ENCODE measurements at places on chromosomes 4 and X. TPM values are rescaled to one million over a fixed set of nuclear protein-coding genes. Genes with fewer than 3 reads are reported as not detected.

The TBC1D9 gene
- total RNA-seq = 11.6 TPM

The HSFX3 gene
- total RNA-seq = not detected

The KLHL34 gene
- total RNA-seq = 2.3 TPM

The RS1 gene
- total RNA-seq = not detected

The PROM1 gene
- 34.3 TPM for total RNA-seq

The ASB12 gene
- total RNA-seq = 0.88 TPM

The NAP1L3 gene
- 0.40 TPM for total RNA-seq
